ENCODE measurements at places on chromosomes 4 and X. TPM values are rescaled to one million over a fixed set of nuclear protein-coding genes. Genes with fewer than 3 reads are reported as not detected.

GRCh38 chrX:103415528-103415927 is 39.2 kb downstream of the BEX3 start:
- DNase-seq, result no peak

DNA sequence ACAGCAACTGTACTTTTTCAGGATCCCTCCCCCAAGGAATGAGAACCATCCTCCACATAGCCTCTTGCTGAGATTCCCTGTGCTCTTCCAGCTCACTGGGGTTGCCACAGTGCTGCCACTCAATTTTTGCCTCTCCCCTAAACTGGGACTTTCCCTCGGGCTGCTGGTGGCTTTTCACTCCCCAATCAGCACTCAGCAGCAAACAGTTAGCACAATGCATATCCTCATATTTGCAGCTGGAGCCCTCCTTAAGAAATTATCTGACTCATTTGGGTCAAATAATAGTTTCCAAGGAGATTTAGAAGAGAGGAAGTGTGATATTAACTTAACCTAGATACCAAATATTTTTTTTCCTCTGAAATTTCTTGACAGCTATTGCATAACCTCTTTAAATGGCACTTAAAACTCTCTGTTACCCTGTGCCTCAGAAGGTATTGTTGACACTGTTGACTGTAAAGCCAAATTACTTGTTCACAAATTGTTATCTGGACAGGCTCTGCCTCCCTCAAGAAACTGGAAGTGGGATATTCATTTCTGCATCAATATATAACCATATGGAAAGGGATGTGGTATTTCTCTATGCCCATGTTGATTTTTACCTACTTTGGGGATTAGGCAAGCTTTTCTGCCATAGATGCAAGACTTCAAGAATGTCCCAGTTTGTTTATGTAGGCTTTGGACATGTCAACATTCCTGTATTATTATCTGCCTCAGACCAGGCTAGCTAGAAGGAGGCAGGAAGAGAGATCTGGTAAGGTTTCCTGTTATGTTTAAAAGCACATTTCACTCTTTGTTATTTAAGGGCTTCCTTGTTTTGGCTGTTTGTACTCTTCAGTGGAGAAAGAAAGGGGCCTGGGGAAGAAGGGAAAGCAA is 58.0 kb downstream of the SEPTIN11 start:
- no peak for DNase-seq

DNA sequence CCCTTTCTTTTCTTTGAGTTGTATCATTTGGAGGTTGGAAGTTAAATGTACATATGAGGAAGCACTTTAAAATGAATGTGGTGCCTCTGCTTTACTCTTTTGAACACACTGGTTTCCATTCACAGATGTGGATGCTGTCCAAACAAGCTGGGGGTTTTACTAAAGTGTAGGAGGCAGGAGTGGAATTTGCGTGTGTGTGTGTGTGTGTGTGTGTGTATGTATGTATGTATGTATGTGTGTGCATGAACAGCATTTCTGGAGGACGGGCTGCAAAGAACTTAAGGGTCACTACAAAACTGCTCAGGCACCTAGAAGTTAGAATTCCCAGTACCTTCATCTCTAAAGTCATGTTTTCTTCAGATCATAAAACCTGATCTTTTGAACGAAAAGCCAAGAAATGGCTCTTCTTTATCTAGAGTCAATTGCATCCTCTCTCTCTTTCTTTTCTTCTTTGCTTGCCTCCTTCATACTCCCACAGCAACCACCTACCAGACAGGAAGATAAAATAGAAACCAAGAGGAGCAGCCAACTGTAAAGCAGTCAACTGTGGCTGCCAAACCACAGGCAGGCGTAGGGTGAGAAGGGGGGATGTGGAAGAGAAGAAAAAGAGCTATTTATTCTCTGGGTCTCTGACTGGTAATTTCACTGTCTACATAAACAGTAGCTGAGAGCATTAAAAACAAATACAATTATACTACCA is 177.0 kb upstream of the RASGEF1B start:
- DNase-seq, result no peak

DNA sequence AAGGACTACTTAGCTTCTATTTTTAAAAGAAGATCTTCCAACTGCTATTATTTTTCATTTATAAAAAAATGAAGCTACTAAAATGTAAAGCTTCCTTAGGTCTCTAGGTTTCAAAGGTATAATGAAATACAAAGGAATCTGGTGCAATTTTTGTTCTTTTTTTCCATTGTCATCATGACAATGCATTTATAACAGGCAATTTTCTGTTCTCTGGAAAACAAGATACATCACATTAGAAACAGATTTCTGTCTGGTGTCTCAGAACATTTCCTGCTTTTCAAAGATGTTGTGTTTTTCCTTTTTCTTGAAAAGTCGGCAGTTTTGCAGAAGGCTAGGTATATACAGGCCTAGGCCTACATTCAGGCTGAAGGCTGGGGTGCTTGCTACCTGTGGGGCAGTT is 63.6 kb upstream of the ATP8A1 start:
- DNase-seq, result no peak

DNA sequence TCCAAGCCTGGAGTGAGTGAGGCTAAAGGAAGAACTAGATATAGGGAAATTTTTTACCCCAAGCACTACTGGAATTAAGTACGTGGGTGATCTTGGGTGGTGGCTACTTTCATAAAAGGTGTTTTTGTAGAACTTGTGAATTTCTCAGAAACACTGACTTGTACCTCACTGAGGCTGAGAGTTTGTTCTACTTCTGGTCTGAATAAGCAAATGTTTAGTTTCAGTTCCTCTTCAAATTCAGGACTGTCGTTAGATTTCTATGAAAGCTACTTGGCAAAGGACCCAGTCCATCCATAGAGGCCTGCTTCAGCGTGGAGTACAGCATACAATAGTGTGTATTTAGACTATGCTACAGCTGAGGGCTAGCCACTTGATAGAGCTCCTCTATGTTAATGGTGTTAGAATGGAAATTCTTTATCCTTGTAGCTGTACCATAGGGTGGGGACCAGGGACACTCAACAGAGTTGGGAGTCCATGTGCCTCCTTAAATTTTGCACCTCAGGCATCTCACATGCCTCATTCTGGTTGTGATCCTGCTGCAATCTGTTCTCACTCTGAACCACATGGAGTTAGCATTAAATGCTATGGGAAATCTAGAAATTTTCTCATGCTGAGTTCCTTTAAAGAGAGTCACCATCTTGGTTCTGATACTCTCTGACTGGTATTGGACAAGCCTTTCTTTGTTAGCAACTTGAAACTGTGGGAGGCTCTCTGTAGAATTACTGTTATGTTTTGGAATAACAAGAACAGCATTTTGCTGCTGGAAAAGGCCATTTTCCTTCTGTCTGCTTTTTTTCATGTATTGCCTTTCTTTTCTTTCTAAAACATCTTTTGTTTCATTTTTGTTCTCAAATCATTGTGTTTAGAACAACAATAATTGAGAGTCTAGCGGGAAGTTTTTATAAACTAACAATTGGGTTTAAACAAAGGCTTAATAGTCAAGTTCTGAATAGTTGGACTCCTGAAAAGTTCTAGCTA is 86.8 kb downstream of the PDGFRA start:
- no peak for DNase-seq

GRCh38 chr4:108840426-108840975 is 77.6 kb upstream of the ETNPPL start:
- DNase-seq, result no peak

- no peak for DNase-seq
Measured at GRCh38 chr4:101596781-101597552, 193.6 kb upstream of the BANK1 start.

GRCh38 chr4:86706923-86707597 is 112.9 kb downstream of the PTPN13 start:
- no peak for DNase-seq

GRCh38 chrX:14872355-14872754 is 514 bp downstream of the FANCB start:
- no peak for DNase-seq

DNA sequence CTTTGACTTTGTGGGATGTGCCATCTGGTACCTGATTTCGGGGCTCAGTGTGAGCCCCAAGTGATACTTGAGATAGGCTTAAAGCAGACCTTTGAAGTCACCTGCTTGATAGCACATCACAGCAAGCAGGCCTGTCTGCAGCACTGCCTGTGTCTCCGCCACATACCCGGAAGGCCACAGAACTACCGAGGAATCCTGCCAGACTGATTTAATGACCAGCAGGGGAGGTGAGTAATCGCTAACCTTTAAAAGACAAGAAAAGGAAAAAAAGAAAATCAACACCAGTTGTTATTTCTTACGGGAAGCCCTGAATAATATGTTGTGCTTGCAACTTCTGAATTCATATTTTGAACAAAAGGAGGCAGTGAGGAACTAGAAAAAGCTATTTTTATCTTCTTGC is 6.8 kb downstream of the PTCHD1 start:
- no peak for DNase-seq

GRCh38 chrX:12419591-12419990 is 281.3 kb downstream of the FRMPD4 start:
- no peak for DNase-seq

- no peak for DNase-seq
Measured at GRCh38 chrX:38236901-38237615, 16.4 kb upstream of the SRPX start.

DNA sequence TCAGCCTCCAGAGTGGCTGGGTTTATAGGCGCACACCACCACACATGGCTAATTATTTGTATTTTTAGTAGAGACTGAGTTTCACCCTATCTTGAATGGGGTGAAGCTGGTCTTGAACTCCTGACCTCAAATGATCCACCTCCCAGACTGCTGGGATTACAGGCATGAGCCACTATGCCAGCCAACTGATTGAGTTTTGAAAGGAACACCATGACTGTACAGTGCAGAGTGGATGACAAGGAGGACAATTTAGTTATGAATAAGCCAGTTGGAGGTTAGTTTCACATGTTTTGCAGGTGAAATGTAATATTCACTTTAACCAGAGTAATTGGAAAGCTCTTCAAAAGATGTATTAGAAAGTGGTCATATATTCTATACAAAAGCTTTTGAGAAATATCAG is 60.8 kb downstream of the PCDH18 start:
- DNase-seq, result no peak

The IGBP1 gene
- total RNA-seq, result 65.5 TPM

Data from urinary bladder (tissue), 4 donors.